Activated T-helper 1 cell treated with anti-CD3 and anti-CD28 coated beads, Interleukin-2, amount 50 U/mL, for 16 hours (primary cell): ENCODE measurements at places on chromosomes 3 and 15.

DNA sequence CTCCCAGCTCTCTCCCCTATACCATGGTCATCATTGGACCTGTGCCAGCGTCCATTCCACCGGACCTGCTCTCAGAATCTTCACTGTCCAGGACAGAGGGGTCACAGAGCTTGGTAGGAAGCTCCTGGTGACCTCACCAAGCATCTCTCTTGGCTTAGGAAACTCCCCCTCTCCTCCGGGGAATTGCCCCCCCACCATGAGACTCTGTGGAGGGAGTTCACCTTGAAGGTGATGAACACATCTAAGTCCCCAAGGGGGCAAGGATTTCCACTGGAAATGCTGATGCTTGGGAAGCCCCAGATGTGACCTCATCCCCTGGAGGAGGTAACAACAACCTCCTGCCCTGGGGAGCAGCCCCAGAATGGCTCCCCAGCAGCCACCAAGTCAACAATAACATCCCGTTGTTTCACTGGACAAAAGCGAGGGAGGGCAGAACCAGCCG lies 3.2 kb downstream of the SEMA7A start:
- DNase-seq, result no peak

DNA sequence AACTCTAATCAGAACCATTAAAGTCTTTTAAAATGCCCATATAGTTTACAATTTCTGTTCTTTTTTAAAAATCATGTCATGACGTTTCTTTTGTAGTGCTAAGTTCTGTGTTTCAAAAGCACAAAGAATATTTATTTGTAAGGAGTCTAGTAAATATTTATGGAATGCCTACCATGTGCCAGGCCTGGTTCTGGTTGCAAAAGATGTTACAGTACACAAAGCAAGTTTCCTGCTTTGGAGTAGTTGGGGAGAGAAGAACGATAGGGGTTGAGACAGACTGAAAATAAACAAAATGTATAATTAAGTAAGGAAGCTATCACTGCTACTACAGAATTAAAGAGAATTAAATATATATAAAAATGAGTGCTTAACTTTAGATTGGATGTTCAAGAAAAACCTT lies 86.8 kb upstream of the CMSS1 start:
- DNase-seq, result no peak

- no peak for DNase-seq
Observed at GRCh38 chr3:121661376-121661775, 673 bp upstream of the HCLS1 start.

GRCh38 chr3:156831006-156831405 lies 4.9 kb downstream of the LEKR1 start:
- no peak for DNase-seq

DNA sequence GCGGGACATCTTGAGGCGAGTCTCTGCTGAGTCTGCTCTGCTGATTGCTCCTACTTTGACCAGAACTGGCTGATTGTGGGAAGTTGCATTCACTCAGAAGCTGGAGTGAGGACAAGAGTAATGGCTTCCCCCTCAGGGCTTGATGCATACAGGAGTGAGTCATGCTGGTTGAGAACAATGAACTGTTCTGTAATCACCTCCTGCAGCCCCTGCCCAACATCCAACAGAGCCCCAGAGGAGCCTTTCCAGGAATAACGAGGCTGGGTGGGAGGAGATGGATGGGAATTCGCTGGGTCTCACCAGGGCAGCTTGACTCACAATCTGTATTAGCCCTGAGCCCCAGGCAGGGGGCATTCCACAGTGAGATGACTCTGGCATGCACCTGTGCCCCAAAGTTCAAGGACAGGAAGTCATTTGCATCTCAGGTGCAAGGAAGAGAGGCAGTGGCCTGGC lies 85.0 kb downstream of the RAB11A start:
- no peak for DNase-seq
